ENCODE measurements at places on chromosomes 3 and 15.

DNA sequence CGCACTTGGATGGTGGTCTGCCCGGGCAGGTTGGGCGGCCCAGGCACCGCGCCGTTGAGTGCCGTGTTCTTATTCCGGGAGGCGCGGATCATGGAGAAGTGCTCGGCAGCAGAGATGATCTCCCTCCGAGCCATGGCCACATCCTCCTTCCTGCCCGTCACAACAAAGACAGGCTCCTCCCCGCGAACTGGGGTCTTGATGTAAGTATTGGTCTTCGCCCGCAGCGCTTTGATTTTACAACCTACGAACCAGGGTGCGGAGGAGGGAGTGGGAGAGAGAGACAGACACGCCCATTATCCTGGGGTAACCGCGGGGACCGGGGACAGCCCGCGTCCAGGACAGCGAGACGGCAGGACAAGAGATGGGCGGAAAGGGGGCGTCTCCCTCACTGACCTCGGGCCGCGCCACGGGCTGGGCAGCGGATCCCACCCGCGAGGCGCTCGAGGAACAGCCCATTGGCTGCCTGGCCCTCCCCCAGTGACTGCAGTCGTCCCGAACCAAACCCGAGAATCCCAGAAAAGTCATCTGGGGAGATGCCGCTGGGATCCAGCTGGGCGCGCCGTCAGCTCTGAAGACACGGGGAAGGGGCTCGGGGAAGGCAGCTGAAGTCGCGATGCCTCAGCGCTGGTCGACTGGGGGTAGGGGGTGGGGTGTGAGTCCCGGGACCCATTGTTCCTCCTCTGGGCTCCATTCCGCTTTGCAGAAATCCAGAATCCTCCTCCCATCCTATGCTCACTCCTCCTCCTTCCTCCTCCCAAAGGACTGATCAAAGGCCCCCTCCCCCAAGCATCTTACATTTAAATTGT is 1.2 kb downstream of the MEX3B start:
- DNase-seq, result no peak

- DNase-seq, result no peak
Measured at GRCh38 chr15:92074646-92075045, 221.1 kb downstream of the SLCO3A1 start.

DNA sequence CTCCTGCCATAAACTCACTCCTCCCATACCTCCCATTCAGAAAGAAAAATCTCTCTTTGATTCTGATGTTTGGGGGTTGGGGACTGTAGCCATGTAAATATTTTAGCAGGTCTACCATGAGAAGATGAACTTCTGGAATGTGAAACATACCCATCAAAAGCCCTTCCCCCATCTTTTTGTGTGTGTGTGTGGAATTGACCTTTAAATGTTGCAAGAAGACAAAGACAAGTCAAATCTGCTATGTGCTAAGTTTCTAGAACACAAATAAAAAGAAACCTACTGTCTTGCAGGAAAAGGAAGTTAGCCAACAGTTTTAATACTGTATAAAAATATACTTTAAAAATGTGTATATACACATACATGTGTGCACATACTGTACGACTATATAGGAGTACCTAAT is 29.7 kb upstream of the USP50 start:
- no peak for DNase-seq

- DNase-seq, result no peak
Measured at GRCh38 chr3:4829031-4829394, 150.2 kb upstream of the BHLHE40 start.

- no peak for DNase-seq
Measured at GRCh38 chr3:151478335-151478697, 17.5 kb upstream of the IGSF10 start.
